ENCODE measurements at places on chromosomes 5 and 9.

GRCh38 chr9:102841376-102841775 is 153.8 kb upstream of the CYLC2 start:
- DNase-seq = no peak

GRCh38 chr5:19771174-19771835 is 216.7 kb downstream of the CDH18 start:
- no peak for DNase-seq

GRCh38 chr9:37167456-37168047 is 47.2 kb downstream of the ZCCHC7 start:
- no peak for DNase-seq

GRCh38 chr5:52502460-52502999 is 285.2 kb upstream of the ITGA1 start:
- DNase-seq = no peak

- DNase-seq = no peak
Measured at GRCh38 chr9:4196886-4197285, 103.0 kb downstream of the GLIS3 start.

DNA sequence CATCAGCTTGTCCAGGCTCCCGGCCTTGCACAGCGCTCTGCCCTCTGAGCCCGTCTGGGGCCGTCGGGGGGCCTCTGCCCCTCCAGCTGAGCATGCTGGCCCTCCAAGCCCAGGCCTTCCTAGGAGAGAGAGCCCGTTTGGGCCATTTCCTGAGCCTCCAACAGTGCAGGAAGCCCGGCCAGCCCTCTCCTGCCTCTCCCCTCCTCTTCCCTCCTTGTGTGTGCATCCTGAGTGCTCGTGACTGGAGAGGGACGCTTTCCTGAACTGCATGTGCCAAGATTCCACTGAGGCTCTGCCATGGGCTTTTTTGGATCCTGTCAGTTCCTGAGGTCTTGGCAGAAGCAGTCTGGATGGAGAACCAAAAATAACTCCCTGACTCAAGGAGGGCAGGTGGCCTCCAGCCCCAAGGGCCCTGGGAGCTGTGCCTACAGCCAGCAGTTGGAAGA is 15.6 kb downstream of the OLFM1 start:
- DNase-seq = no peak

DNA sequence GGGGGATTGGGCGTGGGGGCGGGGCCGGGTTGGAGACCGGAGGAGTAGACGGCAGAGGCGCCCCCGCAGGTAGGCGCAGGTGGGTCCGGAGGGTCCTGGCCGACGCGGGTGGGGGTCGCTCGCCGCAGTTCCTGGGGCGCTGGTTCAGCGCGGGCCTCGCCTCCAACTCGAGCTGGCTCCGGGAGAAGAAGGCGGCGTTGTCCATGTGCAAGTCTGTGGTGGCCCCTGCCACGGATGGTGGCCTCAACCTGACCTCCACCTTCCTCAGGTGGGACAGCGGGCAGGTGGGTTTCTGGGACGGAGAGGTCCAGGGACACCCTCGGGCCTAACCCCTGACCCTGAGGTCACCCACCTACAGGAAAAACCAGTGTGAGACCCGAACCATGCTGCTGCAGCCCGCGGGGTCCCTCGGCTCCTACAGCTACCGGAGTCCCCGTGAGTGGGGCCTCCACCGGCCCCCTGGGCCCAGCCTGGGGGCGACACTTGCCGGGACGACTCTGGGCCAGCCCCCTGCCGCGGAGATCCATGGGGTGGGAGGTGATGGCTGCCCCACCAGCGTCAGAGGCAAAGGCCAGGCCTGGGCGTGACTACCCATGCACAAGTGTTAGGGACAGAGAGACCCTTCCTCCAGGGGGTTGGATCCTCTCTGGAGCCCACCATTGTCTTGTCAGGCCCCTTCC is 1.7 kb downstream of the PTGDS start:
- DNase-seq = no peak

DNA sequence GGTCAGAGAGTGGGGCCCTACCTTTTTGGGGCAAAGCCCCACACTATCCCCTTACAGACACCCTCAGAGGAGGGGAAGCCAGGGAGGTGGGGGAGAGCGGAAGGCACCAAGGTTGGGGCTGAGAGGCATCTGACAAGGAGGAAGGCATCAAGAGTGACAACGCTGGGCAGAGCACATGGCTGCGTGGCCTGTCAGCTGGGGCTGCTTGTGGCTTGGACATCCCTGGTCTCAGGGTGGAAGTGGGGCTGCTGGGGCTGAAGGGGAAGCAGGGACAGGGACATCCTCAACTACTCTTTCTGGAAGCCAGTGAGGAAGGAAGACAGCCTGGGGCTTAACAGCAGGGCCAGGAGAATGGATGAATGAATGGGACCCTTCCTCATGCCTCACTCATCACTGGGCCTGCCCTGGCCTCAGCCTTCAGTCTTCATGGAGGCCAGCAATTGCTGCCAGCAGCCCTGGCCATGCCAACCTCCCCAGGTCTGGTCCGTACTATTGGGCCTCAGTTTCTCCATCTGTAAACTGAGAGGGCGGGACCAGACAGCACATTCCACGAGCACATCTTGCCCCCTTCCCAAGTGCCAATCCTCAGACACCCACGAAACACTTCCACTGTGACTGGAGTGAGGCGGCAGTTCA is 993 bp upstream of the RALGDS start:
- no peak for DNase-seq

GRCh38 chr5:38634568-38635369 is 78.3 kb upstream of the LIFR start:
- no peak for DNase-seq

GRCh38 chr5:133825631-133826289 is 142.7 kb downstream of the C5orf15 start:
- no peak for DNase-seq

- DNase-seq = no peak
Measured at GRCh38 chr5:95262933-95263660, 21.8 kb downstream of the MCTP1 start.

DNA sequence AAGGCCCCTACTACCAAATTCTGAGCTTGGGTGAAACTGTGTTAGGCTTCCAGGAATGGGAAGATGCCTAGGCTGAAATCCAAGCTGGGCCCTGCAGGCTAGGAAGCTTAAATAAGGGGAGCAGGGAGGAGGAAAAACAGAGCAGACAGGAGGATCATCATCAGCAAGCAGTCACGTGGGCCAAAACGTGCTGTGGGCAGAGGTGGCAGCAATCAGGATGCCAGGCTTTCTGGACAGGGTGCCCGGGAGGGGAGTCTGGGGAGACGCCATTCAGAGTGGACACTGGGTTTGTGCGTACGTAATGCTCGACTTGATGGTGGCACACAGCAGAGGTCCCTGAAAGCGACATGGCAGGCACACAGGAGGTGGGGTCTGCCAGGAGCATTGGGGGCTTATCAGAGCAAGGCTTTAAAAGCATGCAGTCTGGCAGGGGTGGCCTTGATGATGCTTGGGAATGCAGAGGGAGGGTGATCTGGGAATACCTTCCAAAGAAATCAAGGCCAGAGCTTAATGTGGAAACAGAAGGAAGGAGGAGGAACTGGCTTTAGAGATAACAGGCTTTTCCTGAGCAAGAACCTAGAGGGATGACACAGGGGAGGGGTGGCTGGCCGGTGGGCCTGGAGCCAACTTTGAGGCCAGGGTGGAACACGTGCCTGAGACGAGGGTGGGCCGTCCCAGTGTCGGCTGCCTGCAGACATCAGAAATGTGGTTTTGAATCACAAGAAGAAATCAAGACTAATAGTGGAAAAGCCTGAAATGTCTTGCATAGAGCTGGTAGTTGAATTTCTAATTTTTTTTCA is 212.5 kb downstream of the GADD45G start:
- DNase-seq = no peak

- DNase-seq = no peak
Measured at GRCh38 chr9:12875191-12875590, 100.4 kb downstream of the LURAP1L start.

GRCh38 chr9:75715360-75715759 is 175.1 kb upstream of the PCSK5 start:
- no peak for DNase-seq
